Pancreas (tissue), 10 donors: ENCODE measurements at places on chromosomes 1 and 21. TPM values are rescaled to one million over a fixed set of nuclear protein-coding genes. Genes with fewer than 3 reads are reported as not detected.

- DNase-seq: no peak
Measured at GRCh38 chr21:14926186-14926585, 138.6 kb downstream of the NRIP1 start.

- DNase-seq: no peak
Measured at GRCh38 chr21:40060083-40060677, 192.9 kb downstream of the PCP4 start.

GRCh38 chr1:153293851-153294250, 18.9 kb downstream of the PGLYRP3 start:
- DNase-seq: no peak

DNA sequence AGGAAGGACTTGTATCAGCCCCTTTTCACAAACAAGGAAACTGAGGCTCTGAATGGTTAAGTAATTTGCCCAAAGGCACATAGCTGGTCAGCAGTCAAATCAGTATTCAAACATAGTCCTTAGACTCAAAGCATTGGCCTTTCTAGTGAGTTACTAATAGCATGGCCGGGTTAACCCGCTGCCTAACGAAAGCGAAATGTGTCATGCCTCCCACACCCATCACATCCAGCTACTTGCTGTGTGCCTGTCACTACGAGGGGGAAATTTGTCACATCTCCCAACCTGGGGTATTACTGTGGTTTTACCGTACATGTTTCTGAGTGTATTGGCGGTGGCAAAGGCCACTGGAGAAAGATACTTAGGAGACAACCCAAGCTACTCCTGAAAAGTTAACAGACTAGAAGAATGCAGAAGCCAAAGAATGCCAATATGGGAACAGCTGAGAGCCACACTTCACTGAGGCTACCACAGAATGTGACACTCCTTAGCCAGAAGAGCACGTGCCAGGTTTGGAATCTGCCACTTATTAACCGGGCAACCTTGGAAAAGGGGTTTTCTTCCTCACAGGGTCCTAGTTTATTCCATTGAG, 363.5 kb downstream of the KCNH1 start:
- no peak for DNase-seq

Gene NBPF6
- total RNA-seq: not detected
